ENCODE measurements at places on chromosomes 5 and 9.

- DNase-seq: no peak
Measured at GRCh38 chr9:77475641-77476473, 172.3 kb downstream of the GNA14 start.

GRCh38 chr5:150181766-150182545 is 7.9 kb upstream of the SLC6A7 start:
- no peak for DNase-seq

- no peak for DNase-seq
Measured at GRCh38 chr5:178387856-178388190, 155.2 kb upstream of the PHYKPL start.

GRCh38 chr9:5571629-5572232 is 57.2 kb upstream of the RIC1 start:
- no peak for DNase-seq

DNA sequence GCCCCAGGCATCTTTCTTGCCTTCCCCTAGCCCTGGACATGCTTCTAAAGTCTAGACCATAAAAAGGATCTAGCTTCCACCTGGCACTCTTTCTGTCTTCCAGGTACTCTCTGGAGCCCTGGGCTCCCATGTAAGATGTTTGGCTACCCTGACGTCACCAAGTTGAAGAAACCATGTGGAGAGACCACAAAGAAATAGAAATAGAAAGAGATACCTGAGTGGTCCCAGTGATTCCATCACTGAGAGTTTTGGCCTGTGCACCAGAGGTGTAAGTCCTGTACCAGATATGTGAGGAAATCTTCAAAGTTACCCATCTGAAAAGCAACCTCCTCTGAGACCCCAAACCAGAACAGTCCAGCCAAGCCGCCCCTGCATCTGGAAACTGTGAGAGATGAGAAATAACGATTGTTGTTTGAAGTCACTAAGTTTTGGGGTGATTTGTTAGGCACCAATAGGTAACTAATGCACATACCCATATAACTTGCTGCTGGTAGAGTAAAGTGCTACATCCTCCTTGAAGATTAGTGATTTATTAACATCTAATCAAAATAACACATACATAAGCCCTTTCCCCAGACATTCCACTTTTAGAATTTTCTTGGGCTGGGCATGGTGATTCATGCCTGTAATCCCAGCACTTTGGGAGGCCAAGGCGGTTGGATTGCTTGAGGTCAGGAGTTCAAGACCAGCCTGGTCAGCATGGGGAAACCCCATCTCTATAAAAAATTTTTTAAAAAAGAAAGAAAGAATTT is 85.7 kb upstream of the LHFPL2 start:
- no peak for DNase-seq

DNA sequence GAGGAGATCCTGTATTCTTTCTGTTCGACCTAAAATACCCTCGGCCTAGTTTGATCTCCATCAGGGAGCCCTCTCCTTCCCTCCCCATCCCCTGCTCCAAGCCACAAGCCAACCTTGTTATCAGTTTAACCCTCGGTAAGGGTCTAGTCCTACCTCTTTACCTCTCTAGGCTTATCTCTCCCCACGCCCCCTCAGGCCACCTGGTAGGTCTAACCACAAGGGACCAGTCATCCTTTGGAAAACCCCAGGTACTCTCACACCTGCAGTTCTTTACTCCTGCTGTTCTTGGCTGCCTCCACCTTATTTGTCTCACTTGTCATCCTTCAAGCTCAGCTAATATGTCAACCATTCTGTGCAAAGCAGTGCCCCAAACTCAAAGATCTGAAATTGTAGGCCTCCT is 78.7 kb downstream of the RAD23B start:
- no peak for DNase-seq
